ENCODE measurements at places on chromosomes 13 and 19.

DNA sequence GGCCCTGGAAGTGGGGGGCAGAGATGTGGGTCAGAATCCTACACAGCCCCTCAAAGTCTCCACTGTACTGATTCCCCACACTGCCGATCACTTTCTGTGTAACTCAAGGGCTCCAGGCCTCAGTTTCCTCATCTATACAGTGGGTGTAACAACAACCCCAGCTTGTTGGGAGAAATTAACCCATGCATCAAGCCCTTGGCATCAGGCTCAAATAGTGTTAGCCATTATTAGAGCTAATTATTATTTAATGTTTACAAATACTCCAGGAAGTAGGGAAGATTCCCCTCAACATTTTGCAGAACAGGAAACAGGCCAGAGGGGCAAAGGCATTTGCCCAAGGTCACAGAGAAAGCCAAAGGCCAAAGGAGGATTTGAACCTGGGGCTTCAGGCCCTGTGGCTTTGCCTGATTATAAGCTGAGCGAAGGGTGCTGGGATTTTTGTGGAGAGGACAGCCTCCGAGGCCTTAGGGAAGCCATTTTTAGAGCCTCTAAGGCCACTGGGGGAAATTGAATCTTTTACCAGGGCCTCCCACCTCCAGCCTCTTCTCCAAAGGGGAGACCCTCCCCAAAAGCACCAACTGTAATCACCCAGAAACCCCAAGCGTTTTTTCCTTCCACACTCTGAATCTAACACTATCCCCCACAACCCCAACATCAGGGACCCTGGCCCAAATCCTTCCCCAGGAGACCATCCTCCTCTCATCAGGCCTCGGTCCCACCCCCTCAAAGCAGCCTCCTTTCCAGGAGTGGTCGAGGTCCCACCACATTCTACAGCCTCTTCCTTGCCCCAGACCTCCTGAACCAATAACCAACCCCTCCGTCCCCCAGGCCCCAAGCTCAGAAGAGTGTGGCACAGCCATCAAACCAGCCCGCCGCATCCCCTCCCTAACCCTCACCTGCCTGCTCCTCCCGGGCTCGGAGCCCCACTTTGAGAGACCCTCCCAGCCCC is 1.1 kb downstream of the FKBP8 start:
- DNase-seq, result peak; percentile 39

DNA sequence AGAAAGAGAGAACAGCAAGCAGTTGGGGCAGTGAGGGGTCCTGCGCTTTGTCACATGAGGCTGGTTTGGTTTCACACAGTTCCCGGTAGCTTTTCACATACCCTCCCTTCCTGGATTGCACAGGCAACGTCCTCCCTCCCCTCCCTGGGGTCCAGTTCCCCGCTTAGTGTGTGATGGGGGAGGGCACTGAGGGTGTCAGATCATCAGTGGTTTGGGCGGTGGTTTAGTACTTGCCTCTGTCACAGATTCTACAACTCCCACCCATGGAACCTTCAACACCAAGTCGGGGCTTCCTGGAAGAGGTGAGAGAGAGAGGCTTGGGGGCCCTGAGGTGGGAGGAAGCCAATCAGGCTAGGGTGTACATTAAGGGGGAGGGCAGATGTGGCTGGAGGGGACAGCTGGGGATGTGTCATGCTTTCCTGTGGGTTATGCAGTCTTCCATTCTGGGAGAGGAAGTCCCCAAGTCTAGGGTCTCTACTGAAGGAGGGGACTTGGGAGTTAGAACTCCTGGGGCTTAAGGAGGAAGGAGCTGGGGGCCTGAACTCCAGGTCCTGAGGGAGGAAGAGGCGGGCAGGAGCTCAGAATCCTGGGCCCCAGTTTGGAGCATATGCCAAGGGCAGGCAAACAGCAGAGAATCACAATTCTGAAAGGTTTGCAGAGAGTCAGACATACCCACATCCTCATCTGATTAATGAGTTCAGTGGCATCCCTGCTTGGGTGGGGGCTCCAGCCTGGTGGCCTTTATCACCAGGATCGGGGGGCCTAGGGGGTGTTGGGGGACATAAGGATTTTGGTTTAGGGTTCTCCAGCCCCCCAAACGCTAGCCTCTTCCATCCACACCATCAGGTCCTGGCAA is at the start of gene NKG7:
NKG7 (minus strand) TSS at position 6 of the 856 bp plus-strand sequence. CDS start 119 bp downstream, outside the sequence.
- DNase-seq, result peak; percentile 86

DNA sequence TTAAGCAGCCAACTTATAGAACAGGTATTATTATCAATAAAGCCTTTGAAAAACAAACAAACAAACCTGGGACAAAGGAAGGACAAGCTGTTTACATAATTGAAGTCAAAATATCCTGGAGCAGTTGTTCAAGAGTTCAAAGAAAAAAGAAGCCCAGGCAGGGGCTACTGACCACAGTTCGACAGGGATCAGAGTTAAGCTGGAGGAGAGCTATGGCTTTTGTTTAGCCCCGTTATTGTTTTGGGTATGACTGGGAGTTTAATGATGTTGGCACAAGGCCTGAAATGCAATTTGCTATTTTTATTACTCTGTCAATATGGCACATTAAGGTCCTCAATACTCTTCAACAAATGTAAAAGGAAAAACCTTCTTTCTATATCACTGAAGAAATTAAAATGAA is 624.4 kb upstream of the KLHL1 start:
- DNase-seq, result no peak

- no peak for DNase-seq
Measured at GRCh38 chr13:75908141-75908540, 272.0 kb downstream of the LMO7 start.

DNA sequence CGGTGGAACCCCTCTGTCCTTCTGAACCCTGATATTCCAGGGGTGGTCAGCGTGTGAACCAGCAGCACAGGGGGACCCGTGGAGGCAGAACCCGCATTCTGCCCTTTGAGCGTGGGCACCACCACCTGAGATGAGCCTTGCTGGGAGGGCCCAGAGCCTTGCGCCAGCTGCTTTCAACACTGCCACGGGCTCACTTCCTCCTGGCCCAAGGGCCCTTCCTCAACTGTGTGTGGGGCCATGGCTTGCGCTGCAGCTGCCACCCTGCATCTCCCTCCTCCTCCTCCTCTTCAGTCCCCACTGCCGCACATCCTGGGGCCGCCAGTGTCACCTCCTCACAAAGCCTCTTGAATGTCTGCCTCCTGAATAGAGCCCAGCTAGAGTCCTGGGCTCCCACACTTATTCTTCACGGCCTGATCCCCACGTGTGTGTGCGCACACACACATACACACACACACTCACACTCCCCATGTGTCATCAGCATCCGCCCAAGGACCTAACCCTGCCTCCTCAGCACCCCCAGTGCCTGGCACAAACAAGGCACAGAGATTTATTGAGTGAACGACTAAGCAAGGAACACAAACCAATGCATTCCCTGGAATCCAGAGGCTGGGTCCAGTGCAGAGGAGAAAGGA is 26.9 kb upstream of the TMEM160 start:
- DNase-seq, result no peak

DNA sequence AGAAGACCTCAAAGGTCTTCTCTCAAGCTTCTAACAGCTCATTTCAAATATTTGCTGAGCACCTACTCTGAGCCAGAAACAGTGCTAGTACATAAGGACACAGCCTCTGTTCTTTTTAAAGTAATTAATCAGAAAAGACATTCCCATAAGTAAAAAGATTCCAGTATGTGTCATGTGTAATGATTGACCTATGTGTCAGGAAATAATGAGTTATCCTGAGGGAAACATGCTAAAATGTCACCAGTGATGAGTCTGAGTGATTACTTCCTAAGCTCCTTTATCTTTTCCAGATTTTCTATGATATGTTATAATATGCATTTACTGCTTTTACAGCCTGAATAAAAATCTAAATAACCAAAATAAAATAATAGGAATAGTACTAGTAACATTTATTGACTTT is 107.6 kb downstream of the SLC25A15 start:
- no peak for DNase-seq

- DNase-seq, result no peak
Measured at GRCh38 chr13:19695829-19696228, 62.4 kb downstream of the MPHOSPH8 start.

- DNase-seq, result no peak
Measured at GRCh38 chr19:29454109-29454508, 71.7 kb upstream of the VSTM2B start.

GRCh38 chr19:54436031-54436523 is 12.9 kb upstream of the LENG8 start:
- no peak for DNase-seq

- DNase-seq, result no peak
Measured at GRCh38 chr13:101016475-101016874, 341.9 kb upstream of the TMTC4 start.

- no peak for DNase-seq
Measured at GRCh38 chr13:113064534-113065405, 40.8 kb upstream of the F7 start.

GRCh38 chr19:7705387-7706187 is 3.7 kb upstream of the FCER2 start:
- peak; percentile 78 for DNase-seq

- no peak for DNase-seq
Measured at GRCh38 chr13:107035186-107035585, 467.2 kb upstream of the ARGLU1 start.

DNA sequence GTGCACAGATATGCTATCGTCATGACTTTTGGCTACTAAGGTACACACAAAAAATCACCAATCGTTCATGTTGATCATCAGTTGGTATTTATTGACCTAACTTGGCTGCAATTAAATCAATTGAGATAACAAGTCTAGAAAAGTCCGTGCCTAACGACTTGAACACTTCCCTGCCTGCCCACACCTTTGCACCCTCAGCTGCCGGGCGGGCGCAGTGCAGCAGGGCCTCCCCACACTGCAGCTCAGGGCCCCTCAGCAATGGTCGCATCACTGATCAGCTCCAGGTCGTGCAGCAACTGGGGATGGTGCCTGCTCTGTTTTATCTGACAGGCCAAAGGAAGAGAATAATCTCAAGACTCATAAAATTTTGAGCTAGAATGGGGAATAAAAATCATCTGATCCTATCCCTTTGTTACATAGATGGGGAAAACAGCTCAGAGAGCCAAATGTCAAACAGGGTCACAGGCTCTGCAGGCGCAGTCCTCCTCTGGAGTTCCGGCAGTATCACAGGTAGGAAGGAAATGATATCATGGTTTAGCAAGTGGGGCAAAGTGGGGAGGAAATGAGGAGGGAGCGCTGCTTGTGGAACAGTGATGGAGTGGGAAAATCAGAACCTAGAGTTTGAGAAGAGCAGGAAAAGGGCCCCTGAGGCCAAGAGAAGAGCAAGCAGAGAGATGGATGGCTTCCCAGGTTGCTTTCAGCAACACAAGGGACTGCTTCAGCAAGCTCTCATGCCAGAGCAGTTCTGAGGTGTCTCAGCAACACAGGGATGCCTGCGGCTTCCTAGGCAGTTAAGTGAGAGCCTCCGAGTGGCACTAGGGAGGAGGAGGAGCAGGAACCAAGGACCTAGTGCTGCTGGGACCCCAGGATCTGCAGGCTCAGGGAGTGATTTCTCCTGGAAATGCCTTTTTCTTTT is 57.5 kb downstream of the SLC7A1 start:
- no peak for DNase-seq

- no peak for DNase-seq
Measured at GRCh38 chr19:41225238-41226052, 6.4 kb downstream of the AXL start.

GRCh38 chr19:290372-291005 is 714 bp downstream of the PLPP2 start:
- no peak for DNase-seq

- no peak for DNase-seq
Measured at GRCh38 chr13:49412749-49413148, 31.1 kb downstream of the CAB39L start.
